ENCODE measurements at places on chromosomes 7 and 10.

GRCh38 chr10:48633381-48634197, 28.7 kb upstream of the ARHGAP22 start:
- DNase-seq: no peak

- DNase-seq: no peak
Measured at GRCh38 chr10:118167056-118167700, 120.4 kb upstream of the RAB11FIP2 start.

DNA sequence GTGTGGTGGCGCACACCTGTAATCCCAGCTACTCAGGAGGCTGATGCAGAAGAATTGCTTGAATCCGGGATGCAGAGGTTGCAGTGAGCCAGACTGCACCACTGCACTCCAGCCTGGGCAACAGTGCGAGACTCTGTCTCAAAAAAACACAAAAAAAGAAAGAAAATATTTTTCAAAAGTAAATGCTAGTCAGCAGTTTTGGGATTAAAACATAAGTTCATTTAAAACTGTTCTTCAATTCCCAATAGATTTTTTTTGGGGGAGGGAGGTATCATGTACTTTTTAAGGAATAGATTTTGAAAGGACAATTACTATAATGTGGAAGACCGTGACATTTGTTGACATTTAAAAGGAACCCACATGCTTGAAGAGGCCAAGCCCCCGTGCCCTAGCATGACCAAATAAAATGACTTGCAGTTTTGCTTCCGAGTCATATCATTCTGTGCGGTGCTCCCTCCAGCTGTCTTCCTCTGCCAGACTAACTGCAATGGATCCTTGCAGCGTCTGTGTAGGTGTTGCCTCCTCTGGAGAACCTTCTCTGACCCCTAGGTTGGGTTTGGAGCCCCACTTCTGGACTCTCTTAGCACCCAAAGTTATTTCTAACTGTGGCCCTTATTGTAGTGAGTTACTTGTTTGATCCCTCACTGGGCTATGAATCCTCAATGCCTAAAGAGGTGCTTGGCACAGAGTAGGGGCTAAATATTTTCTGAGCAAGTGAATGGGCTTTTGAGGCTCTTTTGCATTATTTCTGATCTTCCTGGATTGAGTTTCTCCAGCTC, 17.4 kb upstream of the HPS1 start:
- no peak for DNase-seq

DNA sequence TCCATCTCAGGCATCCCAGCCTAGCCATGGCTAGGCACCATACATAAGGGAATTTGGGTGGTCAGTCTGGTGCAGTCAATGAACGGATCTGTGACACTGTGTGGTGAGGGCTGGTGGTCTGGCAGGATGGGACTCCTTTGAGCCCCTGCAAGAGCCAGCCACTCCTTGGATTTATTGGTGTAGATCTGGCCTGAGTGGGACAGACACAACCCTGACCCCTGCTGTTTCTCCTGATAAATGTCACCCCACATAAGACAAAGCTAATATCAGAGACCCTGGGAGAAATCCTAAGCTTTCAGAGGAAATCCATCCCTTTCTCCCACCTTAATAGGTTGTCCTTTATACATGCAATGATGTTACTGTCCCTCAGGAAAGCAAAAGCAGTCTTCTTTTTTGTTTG, 2.3 kb downstream of the FBXO24 start:
- no peak for DNase-seq

- DNase-seq: no peak
Measured at GRCh38 chr10:103444478-103444877, 7.7 kb downstream of the CALHM2 start.

Measured in spinal cord (tissue), 10 donors.